SHP77 treated with DMSO at 0.1 percent for 48 hours (cell line): ENCODE measurements at places on chromosomes 16 and 17.

GRCh38 chr17:74373838-74374606 is 6.7 kb downstream of the GPR142 start:
- peak; percentile 89 for DNase-seq

DNA sequence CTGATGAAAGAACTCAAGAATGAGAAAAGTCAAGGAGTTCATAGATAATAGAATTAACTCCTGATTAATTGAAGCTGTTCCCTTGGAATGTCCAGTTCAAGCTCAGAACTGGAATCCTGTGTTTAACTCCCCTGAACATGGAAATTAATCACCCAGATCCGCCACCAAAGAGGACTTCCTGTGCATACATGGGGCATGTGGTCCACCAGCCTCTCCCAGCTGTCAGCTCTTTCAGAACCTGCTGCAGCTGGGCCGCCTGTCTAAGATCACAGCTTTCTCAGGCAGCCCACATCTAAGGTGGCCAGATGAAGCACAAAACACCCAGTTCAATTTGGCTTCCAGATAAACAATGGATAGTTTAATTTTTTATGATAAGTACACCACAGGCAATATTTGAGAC is 203.7 kb upstream of the COX10 start:
- no peak for DNase-seq

GRCh38 chr17:31279401-31279800 is 17.6 kb downstream of the OMG start:
- DNase-seq: no peak

- peak; percentile 45 for DNase-seq
Measured at GRCh38 chr17:21042458-21043295, at the start of gene USP22. Gene USP22 (minus strand): TSS chr17:21043011. CDS start chr17:21042835, 176 bp downstream.

DNA sequence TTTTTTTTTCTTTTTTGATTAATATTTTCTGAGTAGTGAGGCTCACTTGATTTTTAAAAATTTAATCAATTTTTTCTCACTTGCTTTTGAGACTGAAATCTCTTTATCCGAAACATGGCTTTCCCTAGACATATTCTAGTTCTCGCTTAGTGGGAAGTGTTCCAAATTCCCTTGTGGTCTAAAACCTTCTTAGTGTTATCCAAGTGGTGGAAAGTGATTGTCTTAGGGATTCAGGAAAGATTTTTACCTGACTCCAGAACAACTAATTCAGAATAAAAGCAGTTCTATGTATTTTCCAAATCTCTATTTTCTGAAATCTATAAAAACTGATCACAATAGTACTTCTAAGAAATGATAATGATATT is 178.8 kb downstream of the MAP2K6 start:
- no peak for DNase-seq

- DNase-seq: no peak
Measured at GRCh38 chr16:4179020-4179419, 62.8 kb upstream of the ADCY9 start.

- no peak for DNase-seq
Measured at GRCh38 chr16:53598511-53599275, 95.7 kb upstream of the AKTIP start.

DNA sequence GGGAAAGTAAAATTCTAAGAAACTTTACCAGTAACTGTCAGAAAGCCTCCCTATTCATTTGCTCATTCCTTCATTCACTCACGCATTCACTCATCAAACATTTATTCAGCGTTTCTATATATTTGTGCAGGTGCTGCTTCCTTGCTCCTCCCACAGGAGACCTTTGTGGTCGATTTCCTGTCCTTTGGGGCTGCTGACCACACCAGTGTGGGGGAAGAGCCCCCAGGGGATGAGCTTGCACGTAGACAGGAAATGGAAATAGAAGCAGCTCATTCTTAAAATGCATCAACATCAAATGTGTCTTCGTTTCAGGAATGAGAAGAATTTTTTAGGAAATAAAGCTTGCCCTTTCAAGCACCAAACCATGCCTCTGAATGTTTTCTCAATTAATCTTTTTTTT is 9.6 kb downstream of the PIK3R6 start:
- DNase-seq: no peak

DNA sequence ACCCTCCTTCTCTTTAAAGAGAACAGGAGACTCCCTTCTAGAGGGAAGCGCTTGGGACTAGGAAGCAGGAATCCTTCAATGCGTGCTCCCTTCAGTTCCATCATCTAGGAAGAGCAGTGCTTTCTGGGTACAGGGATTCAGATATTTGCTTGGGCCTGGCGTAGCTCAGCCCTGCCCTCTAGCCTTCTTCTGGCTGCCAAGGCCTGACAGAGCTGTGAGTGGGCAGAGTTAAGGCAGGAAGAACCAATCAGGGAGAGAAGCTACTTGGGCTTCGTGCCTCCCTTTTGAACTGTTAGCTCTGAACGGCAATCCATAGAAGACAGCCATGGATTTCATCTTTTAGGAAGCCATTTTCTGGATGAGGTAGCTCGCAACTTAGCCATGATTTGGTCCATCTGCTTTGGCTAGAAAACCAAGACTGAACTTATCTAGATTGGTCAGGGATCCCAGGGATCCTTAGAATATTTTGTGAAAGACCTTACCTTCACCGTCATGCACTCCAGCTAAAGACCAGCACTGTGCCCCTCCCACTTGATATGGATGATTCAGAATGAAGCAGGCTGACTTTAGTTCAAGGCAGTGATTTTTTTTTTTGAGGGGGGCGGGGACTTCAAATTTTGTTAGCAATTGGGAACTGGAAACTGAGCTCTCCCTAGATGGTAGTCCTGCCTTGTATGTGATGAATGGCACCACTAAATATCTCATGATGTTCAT is 2.5 kb upstream of the CORO6 start:
- DNase-seq: no peak

DNA sequence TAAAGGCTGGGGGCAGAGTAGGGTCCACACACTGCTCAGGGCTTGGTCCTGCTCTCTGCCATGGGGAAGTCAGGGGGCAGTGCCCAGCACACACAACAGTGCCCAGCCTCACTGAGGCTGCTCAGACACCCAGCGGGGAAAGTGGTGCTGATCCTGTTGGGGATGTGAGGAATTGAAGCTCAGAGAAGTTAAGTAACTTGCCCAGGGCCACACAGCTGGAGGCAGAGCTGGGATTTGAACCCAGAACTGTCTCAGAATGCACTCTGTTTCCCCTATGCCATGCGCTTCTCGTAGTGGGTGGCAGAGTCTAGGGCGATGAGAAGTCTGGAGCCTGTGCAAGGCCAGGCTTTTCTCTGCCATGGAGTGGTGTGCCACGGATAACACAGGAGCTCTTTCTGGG is 59.3 kb downstream of the SDK2 start:
- DNase-seq: no peak

DNA sequence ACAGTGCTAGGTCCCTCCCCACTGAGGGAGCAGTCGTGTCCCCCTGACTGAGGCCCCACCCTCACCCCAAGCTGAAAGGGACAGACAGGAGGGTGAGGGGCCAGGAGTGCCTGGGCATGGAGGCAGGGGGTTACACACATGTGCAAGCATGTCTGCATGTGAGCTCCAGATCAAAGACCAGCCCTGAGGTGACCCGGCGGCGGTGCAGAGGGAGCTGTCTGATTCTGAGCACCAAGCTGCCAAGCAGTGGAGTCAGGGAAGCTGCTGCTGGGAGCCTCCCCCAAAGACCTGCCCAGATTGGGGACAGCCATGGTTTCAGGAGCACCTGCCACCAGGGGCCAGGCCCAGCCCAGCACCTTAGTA is 5.5 kb downstream of the DLX3 start:
- DNase-seq: no peak

DNA sequence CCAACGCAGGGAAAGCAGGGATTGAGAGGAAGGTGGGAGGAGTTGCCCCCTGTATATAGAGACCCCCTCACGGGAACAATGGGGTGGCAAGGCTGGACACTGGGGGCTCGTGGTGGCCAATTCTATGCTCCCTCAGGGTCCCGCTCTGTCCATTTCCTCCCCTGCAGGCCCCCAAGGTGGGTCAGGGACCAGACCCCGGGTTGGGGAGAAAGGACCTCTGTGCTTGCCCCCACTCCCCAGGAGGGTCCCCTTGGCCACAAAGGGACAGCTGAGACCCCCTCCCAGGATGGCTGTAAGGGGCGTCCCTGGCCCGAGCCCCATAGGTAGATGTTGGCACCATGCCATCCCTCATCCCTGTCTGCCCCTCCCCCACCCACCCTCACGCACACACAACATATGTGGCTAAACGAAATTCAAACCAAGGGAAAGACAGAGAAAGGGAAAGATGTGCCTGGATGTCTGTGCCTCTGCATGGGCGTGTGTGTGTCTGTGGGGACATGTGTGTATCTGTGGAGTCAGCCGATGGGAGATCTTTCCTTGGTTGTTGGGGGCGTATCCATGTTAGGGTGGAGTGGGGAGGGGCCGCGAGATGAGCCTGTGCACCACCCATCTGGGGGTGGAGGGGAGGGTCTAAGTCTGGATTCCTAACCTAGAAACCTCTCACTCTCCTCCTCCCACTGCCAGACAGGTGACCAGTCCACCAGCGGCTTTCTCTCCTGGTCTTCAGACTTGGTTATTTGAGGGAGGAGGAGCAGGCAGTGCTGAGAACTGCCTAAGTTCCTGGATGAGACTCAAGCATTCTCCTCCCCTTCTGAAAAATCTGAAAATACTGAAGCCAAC is 642 bp upstream of the NEUROD2 start:
- DNase-seq: no peak

DNA sequence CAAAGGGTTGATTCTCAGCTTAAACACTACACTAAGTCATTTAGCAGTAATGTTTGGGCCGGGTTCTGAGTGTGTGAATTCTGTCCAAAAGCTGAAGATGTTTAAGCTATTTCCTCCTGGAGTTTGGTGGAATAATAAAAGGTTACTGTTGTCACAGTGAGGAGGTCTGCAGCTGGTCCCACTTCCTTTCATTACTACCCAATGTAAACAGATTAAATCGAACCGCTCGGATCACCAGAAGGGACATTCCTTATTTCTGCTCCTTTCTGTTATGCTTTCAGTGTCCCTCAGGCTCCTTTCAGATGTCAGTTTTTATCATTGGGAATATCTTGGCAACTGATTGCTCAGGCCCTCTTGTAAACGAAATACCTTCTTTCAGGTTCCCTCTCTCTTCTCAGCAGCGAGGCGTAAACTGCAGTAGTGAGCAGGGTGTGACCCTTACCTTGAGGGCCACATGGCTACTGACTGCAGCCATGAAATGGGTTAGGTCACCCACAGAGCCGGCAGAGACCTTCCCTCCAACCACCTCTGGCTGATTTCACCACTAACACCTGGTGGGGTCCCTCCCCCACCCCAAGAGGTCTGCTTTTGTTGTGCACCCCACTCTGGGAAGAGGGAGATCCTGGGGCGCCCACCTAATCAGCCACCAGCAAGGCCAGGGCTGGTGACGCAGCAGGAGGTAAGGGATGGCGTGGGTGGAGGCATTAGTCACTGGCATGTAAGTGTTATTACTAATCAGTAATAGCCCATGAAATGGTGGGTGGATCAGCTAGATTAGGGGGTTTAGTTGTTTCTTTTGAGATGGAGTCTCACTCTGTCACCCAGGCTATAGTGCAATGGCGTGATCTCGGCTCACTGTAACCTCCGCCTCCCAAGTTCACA is 117.6 kb downstream of the VPS53 start:
- no peak for DNase-seq

DNA sequence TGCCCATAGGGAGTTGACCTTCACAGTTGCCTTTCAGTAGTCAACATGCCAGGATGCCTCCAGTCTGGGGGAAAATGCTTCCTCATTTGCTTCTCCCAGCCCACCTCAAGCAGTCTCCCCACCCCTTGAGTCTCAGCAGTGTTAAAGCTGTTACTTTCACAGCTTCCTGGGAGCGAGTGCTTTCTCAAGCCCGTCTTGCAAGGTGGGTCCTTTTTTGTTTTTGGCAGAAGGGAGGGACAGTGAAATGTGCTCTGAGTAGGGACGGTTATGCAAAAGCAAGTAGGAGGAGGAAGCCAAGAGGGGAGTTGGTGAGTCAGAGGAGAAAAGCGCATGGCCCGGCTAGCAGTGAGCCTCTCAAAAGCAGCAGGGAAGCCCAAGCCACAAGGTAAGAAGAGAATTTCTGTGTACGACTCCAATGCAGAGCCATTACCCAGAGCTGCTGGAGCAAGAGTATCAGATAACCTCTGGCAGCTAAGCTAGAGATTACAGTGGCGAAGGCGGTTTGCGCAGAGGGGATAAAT is at the start of gene CHST4:
Gene CHST4, plus strand, starts transcription at position 316 of the 521 bp plus-strand sequence. CDS start 10,252 bp downstream, outside the sequence.
- DNase-seq: no peak

DNA sequence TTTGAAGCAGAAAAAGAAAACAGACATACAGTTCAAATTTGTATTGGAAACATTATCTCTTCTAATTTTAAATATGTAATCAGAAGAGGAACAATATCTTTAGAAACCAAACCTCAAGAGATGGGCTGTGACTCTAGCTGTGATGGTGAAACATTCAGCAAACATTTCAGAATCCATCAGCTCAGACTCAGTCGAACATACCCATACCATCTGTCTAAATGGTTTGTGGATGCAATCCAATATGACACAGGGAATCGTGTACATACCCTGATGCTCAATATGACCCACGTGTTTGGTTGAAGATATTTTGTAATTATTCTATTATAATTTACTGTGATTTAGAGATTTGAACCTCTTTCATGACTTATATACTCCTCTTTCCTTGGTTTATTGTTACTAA is 665.2 kb upstream of the CDH8 start:
- DNase-seq: no peak

DNA sequence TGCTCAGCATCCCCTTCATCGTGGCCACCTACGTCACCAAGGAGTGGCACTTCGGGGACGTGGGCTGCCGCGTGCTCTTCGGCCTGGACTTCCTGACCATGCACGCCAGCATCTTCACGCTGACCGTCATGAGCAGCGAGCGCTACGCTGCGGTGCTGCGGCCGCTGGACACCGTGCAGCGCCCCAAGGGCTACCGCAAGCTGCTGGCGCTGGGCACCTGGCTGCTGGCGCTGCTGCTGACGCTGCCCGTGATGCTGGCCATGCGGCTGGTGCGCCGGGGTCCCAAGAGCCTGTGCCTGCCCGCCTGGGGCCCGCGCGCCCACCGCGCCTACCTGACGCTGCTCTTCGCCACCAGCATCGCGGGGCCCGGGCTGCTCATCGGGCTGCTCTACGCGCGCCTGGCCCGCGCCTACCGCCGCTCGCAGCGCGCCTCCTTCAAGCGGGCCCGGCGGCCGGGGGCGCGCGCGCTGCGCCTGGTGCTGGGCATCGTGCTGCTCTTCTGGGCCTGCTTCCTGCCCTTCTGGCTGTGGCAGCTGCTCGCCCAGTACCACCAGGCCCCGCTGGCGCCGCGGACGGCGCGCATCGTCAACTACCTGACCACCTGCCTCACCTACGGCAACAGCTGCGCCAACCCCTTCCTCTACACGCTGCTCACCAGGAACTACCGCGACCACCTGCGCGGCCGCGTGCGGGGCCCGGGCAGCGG is 3.2 kb downstream of the UTS2R start:
- DNase-seq: no peak

- DNase-seq: no peak
Measured at GRCh38 chr16:49756775-49757558, 98.9 kb downstream of the ZNF423 start.

- DNase-seq: no peak
Measured at GRCh38 chr16:31265329-31266245, 5.8 kb downstream of the ITGAM start.

GRCh38 chr17:73806768-73807167 is 162.5 kb upstream of the SDK2 start:
- no peak for DNase-seq
